ENCODE measurements at places on chromosomes 12 and 14.

DNA sequence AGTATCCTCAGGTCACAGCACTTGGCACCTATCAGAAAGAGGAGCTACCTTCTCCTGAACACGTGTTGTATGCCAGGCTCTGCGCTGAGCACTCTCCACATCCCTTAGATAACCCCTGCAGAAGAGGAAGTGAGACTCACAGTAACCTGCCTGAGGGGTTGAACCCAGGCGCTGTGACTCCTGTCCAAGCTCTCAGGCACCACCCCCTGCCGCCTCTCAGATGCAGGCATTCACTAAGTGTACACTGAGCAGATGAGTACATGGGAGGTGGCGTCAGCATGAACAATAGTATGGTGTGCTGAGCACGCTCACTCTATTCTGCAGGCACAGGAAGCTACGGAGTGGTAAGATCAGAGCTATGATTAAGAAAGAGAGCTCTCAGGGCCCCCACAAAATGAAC lies 21.0 kb upstream of the RIC8B start:
- DNase-seq, result no peak

GRCh38 chr12:131126662-131127173 lies 173.0 kb downstream of the ADGRD1 start:
- no peak for DNase-seq

DNA sequence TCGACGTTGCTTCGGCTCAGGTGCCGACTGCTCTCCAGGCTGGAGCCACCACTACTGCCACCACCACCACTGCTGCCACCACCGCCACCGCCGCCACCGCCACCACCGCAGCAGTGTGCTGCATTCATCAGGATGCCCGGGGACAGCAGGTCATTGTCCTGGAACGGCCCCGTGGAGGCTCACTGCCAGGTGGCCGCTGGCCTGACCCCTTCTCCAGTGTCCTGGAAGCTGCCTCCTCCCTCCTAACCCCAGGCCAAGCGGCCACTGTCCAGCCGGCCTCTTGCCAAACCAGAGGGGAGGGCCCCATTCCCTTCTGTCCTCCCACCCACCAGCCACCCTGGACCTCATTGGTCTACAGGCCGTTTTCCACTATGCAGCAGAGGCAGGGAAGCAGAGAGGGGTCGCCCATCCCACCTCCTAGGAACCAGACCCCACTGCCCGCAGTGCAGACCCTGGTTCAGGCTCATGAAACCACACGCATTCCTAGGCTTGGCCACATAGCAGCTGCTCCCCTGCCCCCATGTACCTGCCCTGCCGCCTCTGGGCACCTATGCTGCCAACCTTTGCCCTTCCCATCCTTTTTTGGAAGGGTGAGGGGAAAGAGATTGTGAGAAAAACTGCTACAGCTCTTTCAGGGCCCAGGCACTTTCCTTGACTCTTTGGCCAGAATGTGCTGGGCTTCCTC lies 15.2 kb downstream of the ARL6IP4 start:
- no peak for DNase-seq

GRCh38 chr14:30227436-30227835 lies 299.8 kb upstream of the PRKD1 start:
- no peak for DNase-seq

DNA sequence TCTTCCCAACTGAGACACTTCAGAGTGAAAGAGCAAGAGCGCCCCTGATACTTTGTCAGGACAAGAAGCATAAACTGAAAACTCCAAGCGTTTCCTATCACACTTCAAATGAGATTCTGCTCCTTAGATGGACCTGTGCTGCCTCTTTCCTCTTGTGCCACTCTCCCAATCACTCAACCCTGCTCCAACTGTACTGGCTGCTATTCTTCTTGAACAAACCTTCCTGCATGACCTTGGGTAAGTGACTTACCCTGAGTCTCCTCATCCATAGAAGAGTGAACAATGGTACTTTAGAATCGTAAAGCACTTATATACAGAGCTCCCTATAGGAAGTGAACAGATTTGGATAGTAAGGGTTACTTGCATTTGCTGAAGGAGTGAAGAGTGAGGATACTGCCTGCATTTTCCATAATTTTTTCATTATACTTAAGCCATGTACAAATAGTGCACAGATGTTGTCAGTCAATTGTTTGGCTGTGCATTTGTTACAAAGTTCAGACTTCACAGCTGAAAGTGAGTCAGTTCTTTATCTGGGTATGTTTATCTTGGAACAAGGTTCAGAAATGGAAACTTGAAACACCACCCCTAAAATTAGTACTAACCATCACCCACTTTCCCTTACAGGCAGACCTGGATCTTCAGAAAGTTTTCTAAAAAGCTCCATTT lies 10.8 kb downstream of the MTERF2 start:
- no peak for DNase-seq

DNA sequence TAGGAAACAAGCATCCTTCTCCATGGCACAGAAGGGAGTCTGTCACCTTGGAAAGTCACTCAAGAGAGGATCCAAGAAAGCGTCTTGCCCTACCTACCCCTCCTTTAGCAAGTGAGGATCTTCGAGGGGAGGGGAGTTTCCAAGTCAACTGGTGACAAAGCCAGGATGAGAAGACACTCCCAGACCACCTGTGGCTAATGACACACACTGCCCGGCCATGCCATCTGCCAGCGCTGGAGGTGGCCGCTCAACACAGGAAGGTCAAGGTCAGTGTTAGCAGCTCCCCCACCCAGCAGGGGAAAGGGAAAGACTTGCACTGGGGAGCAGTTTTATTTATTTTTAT lies 41.3 kb downstream of the ELK3 start:
- DNase-seq, result no peak

DNA sequence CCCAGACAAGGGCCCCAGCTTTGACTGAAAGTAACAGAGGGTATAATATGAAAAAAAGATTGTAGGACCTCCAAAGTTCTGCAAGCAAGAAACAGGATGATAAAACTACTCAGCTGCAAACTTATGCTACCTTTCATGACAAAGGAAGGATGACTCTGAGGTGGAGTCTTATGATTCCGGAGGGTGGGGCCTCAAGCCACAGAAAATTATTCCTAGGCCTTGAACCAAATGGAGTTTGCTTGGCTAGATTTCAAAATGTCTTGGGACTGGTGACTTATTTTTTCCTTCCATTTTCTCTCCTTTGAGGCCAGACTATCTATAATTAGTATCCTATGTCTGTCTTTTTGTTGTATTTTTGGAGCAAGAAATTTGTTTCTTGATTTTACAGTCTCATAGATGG lies 336.4 kb downstream of the LRIG3 start:
- no peak for DNase-seq

- DNase-seq, result no peak
Measured at GRCh38 chr12:124358572-124358971, 63.7 kb downstream of the RFLNA start.

DNA sequence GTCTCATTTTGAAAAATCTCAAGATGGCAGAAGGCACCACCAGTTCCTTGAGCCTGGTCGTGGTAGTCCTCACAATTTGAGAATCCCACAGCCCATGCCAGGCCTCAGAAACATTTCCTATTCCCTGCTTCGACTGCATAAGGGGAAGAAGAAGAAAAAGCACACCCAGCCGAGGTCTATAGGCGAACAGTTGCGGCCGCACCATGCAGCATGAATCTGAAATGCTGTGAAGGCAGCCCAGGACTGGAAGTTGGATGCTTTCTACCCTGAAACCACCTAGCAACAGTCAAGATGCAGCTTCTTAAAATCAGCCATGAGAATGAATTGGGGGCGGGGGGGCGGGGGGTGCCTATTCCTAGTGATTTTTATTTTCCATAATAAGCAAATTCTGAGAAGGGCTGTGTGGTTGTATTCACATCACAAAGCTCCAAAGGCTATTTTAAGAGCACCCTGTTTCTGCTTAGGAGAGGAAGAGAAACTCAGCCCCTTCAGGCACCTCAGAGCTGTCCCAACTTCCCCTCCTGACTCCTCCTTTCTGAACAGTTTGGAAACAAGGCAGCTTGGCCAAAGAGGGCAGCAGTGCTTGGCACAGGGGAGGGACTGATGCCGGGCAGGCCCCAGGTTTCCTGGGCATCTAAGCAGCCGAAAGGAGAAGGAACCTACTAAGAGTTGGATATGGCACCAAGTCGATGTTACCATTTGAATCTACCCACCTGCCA lies 172.5 kb upstream of the FOXN3 start:
- DNase-seq, result no peak

DNA sequence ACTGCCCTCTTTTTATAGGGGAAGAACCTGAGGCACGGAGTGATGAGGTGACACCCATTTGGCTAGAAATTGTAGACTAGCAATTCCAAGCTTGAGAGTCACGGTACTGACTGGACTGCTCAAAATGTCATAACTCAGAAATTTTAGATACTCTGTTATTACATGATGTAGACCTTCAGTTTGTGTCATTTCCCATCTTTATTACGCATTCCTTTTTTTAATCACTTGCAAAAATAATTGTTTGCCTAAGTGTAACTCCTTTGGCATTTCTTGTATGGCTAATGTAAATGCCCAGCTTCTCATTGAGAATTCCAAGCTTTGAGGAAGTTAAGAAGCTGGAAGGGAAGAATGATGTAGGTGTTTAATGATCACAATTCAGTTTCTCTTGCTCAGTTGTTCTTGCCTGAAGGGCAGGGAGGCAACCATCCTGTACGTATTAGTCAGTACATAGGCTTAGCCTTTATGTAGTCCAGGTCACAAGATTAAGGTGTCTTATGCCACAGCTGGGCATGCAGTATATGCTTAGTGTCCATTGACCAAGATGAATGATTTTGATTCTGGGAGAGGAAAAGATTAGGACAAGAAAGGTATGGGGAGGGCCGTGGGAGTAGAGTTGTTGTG lies 68.2 kb upstream of the EVL start:
- no peak for DNase-seq

DNA sequence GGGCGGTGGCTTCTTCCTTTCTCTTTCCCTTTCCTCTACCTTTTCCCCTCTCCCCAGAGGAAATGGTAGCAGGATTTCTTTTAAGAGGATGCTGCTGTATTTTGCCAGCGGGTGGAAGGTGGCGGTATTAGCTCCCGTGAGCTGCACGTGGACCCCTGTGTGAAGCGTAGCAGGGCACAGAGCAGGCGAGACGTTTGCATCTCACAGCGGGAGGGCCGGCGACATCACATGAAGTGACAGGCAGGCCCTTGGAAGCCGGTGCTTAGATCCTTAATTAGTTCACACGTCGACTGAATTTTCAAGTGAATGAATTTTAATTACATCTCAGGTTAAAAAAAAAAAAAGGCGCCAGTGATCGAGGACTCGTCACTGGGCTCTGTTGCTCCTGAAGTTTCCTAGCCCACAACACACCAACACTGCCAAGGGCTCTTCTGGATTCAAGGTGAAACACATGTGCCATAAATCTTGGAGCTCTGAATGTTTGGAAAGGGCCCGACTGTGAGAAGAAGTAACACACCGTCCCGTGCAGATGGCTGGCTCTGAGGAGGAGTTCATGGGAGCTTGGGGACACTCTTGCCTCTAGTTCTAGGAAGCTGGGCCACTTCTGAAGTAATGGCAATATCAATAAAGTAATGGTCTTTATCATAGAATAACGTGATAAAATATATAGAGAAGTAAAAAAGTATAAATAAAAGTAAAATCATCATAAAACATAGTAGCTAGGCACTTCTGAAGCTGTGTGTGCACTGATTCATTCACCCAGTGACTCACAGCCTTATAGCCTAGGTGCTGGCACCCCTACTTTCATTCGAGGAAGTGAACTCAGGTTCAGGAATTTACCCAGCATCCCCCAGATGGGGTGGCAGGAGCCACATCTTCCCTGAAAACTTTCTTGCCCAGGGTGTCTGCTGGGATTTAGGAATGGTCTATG lies 75.3 kb downstream of the AACS start:
- no peak for DNase-seq

DNA sequence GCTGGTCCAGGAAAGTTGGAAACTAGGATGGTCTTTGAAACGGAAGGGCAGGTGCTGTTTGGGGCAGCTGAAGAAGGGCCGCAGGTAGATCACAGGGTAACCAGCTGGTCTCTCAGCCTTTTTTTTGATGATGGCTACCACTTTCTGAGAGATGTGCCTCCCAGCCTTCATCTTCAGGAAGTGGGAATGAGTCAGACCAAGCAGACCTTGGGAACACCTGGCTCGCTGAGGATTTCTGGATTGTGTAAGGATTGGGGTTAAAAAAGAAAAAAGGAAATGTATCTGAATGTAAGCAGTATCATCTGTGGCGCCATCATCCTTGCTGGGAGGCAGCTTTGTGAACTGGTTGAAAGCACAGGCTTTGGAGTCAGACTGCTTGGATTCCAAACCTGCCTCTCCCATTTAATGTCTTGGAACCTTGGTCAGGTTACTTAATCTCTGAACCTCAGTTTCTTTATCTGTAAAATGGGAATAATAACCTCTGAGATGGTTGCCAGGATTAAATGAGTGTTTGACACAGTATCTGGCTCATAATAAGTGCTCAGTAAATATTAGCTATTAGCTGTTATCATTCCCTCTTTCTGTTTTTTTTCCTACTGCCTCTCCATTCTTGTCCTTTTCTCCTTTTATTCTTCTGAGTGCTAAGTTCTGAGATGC lies 1.7 kb downstream of the PRPF40B start:
- DNase-seq, result no peak

DNA sequence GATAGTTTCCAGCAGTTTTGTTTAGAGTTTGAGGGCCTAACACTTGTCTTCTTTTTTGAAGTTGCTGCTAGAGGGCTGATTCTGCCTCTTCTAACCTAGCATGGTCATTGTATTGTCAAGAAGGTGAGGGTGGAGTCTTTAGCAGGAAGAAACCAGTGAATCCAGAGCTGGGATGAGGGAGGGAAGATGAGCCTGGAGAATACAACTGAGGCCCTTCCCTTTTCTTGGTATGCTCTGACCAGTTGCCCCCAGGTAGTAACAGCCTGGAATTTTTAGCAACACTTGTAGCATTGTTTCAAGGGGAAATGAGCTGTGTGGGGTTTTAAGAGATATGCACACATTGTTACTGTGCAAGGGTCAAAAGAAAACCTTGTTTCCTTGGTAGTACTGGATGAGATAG lies 9.0 kb downstream of the FLVCR2 start:
- DNase-seq, result no peak

DNA sequence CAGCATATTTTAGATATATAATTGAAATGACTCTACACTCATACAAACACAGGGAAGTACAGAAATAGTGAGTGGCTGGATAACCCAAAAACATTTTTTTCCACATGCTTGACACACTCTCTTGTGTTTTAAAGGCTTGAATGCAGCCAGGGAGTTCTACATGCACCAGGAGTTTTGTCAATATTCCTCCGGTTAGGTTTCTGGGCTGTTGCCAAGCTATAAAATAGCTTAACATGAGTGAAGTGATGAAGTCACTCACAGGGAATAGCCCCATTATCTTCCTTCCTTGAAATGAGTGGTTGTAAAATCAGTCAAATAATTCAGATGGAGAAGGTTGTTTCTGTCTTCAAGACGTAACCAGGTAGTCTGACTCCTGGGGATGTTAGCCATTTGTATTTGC lies 582.7 kb downstream of the SLC6A15 start:
- DNase-seq, result no peak

DNA sequence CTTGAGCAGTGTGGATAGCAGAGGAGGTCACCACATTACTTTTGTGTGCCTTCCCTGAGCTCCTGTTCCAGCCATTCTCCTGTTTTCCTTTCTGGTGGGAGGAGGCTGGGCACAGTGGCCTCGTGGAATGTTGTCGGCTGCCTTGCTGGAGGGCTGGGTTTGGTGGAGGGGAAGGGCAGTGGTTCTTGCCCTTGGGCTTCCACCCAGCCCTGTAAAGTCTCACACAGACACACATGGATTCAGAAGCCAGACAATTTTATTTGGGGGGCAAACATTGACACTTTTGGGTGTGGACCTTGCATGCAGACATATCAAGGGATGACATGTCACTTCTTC lies 866 bp downstream of the NPFF start:
- DNase-seq, result no peak

Measured in AG09319 (cell line).